ENCODE measurements at places on chromosomes 12 and 14.

DNA sequence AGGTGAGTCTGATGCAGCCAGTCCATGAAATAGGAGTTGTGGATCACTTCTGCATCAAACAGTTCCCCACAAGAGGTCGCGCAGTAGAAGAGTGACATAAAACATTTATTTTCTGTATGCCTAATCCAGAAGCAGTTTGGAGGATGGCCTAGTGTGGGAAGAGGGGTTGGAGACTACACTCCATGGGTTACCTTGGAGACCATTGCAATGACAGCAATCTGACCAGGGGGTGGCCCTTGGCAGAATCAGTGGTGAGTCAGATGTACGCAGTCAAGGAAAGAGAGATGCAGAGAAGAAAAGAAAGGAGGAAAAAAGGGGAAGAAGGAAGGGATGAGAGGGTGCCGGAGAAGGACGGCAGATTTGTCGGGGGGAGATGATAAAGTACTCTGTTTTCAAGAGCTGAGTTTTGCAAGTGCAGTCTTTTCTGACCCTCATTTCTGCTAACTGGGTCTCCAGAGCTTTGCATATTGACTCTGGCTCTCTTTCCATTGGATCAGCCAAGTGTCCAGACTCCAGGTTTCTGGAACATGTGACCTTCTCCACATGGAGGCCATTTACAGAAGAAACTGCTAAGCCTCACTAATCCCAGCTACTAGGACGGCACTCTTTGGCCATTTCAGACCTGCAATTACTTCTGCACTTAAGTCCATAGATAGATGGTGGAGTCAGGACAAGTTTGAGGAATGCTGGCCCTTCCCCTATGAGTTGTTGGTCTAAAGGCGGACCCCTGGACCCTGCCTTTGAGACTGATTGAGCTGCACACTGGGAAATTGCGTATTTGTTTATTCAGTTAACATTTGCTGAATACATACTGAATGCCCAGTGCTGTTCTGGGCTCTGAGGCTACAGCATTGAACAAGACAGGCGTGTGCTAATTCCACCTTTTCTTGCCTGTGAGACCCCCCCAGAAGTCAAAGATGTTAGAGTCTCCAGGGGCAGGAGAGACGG lies 424.2 kb downstream of the BCL11B start:
- no peak for DNase-seq

DNA sequence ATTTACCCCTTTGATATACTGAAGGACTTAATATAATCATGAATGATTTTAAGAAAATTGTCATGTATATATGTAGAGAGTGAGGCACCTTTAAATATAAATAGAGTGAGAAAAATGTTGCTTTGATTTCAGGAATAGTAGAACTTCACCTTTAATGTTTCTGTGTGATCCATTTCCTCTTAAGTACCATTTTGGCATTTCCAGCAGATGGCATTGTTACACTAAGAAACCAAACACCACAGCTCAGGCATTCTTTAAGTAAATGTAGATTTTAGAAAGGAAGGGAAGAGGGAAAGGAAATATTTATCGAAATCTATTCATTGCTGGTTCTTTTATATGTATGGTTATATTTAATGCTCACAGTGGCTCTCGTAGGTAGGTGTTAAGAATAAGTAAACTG lies 556.7 kb upstream of the FBXO33 start:
- DNase-seq, result no peak

DNA sequence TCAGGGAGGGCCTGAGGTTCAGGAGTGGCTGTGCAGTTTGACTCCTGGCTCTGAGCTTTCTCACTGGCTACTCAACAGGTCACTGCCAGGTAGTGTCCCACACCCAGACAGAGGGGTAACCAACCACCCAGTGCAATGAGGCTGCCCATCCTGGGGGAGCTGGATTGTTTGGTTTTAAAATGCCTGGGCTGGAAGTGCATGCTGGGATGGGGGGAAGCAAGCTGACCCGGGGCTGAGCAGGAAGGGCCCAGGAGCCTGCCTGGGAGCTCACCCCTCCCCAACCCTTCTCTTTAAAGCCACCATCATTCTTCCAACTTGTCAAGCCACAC lies 12.6 kb upstream of the ABHD12B start:
- DNase-seq, result no peak

- DNase-seq, result no peak
Measured at GRCh38 chr12:12508612-12509011, 54.1 kb downstream of the DUSP16 start.

DNA sequence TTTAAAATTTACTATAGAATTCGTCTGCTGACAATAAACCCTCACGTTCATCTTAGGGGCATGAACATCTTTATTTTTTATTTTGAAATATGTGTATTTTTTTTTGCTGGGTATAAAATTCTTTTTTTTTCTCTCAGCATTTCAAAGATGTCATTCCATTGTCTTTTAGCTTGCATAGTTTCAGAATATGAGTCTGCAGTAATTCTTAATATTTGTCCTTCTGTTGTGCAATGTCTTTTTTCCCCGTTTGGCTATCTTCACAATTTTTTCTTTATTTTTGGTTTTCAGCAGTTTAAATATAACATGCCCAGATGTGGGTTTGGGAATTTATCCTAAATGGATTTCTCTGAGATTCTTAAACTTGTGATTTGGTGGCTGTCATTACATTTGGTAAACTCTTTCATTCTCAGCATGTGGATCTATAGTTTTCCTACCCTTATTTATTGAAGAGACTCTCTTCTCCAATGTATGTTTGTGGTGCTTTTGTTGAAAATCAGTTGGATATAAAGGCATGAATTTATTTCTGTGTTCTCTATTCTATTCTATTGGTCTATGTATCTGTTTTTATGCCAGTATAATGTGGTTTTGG lies 37.8 kb upstream of the PLBD1 start:
- no peak for DNase-seq

- no peak for DNase-seq
Measured at GRCh38 chr12:56391721-56392120, 29.1 kb upstream of the APOF start.

DNA sequence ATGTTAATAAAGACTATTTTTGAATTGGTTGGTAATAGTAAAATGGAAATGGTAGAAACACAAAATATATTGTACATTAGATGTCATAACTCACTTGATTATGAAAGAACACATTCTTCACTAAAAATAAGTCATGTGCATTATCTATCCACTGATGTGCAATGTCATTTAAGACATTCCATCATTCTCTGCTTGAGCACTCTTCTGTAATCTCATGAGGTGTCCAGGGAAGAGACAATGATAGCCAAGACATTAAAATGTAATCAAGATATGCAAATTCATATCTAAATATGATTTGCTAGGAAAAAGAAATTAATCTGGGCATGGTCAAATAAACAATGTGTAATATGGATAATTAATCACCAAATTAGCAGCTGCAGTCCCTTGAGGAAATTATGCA lies 422.5 kb downstream of the BTG1 start:
- DNase-seq, result no peak

DNA sequence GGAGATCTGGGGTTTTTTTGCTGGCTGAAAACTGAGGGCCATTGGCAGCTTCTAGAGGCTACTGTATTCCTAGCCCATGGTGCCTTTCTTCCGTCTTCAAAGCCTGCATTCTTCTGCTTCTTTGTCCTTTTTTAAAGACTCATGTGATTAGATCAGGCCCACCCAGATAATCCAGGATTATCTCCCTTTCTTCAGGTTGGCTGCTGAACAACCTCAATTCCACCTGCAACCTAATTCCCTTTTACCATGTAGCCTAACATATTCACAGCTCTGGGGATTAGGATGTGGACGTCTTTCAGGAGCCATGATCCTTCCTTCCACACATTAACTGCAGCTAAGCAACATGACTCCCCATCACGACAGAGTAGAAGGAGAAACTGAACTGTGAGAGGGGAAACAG lies 985.5 kb downstream of the DIO2 start:
- no peak for DNase-seq

DNA sequence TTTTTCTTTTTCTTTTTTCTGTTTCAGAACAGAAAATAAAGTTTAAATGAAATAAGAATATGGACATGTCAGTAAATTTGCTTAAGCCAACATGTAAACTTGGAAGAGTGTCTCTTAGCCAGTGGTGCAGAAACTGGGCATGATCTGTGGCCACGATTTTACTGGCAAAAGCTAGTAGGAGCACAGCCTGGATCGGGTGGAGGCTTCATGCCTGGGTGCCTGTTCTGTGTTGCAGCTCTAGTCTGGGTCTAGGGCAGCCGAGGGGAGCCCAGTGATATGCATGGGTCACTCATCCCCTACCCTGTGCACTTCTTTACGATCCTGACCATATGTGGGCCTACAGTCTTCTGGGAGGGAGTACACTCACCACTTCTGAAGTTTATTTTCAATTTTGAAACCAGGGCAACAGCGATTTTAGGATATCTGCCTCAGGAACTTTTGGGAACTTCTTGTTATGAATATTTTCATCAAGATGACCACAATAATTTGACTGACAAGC lies 45.6 kb upstream of the SMCO2 start:
- no peak for DNase-seq

GRCh38 chr12:72677139-72677538 lies 405.0 kb downstream of the TRHDE start:
- no peak for DNase-seq

DNA sequence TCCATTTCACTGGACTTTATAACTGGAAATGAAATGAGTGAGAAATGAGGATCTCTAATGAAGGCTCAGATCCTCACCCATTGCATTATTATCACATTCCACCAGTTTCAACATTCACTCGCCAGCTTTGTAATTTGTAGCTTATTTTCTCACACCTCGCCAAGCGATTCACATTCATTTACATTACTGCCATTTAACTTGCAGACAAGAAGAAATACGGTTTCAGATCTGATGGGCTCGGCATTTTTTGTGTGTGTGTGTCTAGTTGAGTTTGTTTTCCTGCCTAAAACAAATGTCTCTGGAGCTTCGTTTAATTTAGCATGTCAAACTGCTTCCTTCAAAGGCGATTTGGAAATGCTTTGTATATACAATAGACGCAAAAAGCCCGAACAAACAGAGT lies 132.2 kb downstream of the FLRT2 start:
- DNase-seq, result no peak

Measured in stimulated activated CD8-positive, alpha-beta memory T cell treated with anti-CD3 and anti-CD28 coated beads, Interleukin-7, amount 100 ng/mL, for 1 hour (primary cell).